Nucleus accumbens (tissue), 56 donors: ENCODE measurements at places on chromosomes 5 and 9.

DNA sequence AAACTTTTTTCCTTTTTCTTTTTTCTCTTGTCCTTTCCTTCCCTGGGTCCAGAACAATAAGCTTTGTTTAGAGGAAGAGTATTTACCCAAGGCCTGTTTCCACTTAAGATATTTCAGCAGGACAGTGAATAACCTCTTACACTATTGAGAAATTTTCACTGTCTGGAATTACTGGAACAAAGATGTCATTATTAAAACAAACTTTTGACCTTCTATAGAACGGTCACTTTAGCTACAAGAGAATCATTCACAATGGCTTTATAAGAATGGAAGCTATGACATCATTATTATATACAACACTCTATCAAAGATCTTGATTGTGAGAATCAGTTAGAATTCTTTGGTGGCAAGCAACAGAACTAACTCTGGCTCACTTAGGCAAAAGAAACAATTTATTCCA is 22.0 kb upstream of the ARHGAP26 start:
- DNase-seq: no peak

GRCh38 chr9:33443047-33443446 is 4.3 kb downstream of the AQP3 start:
- DNase-seq: no peak

- DNase-seq: no peak
Observed at GRCh38 chr9:72165326-72165725, 16.1 kb downstream of the GDA start.

GRCh38 chr9:118473521-118473920 is 769.3 kb downstream of the TLR4 start:
- no peak for DNase-seq

GRCh38 chr5:61625681-61626621 is 293.9 kb downstream of the ZSWIM6 start:
- peak; percentile 83 for DNase-seq

GRCh38 chr5:151153300-151153699 is 4.3 kb downstream of the ANXA6 start:
- no peak for DNase-seq

- DNase-seq: no peak
Observed at GRCh38 chr5:170152767-170153166, 47.1 kb downstream of the FOXI1 start.

GRCh38 chr9:33158843-33159776 is 8.0 kb downstream of the B4GALT1 start:
- no peak for DNase-seq

GRCh38 chr5:168317521-168318147 is 26.2 kb downstream of the WWC1 start:
- DNase-seq: no peak

DNA sequence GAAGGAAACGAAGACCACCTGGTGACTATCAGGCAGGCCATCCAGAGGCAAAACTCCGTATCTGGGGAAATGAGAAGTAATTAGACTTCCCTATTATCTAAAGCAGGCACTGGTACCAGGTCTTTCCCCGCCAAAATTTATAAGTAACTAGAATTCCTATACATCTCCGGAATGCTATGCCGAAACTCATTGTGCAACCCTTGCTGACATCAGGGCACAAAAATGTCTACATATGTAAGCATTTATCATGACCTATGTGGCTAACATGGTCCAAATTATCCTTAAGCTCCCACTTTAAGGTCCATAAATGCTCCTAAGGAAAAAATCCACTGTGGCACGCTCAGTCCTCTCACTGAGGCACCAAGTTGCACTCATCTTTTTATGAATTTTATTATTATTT is 17.8 kb downstream of the ACTL7B start:
- DNase-seq: no peak
